ENCODE measurements at places on chromosomes 2 and 18.

DNA sequence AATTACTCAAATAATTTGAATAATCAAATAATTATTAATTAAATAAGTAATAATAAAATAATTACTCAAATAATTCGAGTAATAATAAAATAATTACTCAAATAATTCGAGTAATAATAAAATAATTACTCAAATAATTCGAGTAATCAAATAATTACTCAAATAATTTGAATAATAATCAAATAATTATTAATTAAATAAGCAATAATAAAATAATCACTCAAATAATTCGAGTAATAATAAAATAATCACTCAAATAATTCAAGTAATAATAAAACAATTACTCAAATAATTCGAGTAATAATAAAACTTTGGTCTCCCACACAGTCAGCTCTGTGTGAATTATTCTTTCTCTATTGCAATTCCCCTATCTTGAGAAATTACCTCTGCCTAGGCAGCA lies 30.0 kb upstream of the LINC00305 start:
- no peak for DNase-seq

DNA sequence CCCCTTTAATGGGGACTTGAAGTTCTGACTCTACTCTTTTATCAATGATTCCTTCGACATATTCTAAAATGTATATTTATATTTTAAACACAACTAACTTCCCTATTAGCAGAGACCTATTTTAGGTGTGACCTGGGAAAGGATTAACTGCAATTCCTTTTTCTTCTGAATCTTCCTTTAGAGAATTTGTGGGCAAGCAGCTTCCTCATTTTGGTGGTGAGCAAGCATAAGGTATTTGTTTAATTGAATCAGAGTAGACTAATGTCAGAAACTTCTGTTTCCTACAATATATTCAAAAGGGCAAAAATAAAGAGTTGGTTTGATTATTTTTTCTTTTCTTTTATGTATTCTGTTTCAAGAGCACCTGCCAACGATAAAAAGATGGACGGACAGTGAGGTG lies 237.0 kb downstream of the IKZF2 start:
- DNase-seq, result no peak

GRCh38 chr2:117717072-117717471 lies 97.4 kb upstream of the DDX18 start:
- DNase-seq, result no peak

DNA sequence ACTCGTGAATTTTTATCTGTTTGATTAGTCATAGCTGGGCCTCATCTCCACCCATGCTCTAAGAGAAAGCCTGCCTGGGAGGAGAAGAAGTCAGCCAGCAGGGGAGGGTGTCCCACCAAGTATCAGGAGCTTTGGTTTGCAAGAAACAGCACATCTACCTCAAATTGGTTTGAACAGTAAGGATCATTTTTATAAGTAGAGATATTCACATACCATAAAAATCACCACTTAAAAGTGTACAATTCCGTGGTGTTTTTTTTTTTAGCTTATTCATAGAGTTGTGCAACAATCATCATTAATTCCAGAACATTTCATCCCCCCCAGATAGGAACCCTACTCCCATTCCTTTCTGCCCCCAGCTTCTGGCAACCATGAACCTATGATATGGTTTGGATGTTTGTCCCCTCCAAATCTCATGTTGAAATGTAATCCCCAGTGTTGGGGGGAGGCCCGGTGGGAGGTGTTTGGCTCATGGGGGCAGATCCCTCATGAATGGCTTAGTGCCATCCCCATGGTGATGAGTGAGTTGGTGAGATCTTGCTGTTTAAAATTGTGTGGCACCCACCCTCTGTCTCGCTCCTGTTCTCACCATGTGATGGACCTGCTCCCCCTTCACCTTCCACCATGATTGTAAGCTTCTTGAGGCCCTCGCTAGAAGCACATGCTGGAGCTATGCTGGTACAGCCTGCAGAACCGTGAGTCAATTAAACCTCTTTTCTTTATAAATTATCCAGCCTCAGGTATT lies 36.2 kb upstream of the HS6ST1 start:
- DNase-seq, result peak; percentile 17

DNA sequence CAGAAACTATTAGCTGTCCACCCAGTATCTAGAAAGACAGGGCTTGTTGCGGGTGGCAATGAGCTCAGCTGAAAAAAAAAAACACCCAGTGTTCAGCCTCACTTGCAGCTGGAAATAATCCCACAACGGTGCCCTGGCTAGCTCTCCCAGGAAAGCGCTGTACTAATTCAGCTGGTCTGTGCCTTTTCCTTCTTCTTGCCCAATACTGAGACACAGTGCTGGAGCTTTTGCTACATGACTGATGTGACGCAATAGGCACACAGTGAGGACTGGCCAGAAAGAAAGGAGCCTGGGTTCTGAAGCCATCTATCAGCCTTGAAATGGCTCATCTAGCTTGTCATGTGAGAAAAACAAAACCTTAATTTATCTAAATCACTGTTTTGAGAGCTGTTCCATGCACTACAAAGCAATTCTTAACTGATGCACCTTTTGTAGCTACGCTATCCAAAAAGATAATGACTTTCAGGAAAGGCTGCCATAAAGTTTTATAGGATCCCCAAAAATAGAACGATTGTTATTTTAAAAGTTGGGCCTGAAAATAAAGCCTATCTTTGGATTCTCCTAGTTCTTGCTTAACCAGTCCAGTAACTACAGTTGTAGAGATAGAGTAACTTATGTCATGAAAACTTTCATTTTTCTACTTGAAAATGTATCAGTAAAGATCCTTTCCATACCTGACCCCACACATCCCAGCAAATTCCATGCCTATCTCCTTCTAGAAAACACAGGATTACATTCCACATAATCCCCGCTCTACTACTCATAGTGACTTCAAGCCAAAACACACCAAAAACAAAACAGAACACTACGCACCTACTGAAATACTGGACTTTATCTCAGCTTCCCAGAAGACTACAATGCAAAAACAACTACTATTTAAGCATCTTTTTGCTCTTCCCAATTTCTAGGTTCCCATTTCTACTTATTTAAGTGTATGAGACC lies 15.9 kb downstream of the KIDINS220 start:
- DNase-seq, result peak; percentile 25

GRCh38 chr2:178811045-178811444 lies 3.8 kb upstream of the TTN start:
- DNase-seq, result no peak

GRCh38 chr2:127386764-127387654 lies 766 bp downstream of the MAP3K2 start:
- DNase-seq, result peak; percentile 90

- DNase-seq, result peak; percentile 72
Measured at GRCh38 chr18:73563901-73564472, 583.6 kb downstream of the FBXO15 start.

GRCh38 chr2:39865751-39866150 lies 86.7 kb upstream of the THUMPD2 start:
- no peak for DNase-seq

GRCh38 chr2:158936978-158937377 lies 31.5 kb upstream of the TANC1 start:
- DNase-seq, result peak; percentile 85

- DNase-seq, result no peak
Measured at GRCh38 chr2:193476171-193476800, 1281.6 kb upstream of the TMEFF2 start.

DNA sequence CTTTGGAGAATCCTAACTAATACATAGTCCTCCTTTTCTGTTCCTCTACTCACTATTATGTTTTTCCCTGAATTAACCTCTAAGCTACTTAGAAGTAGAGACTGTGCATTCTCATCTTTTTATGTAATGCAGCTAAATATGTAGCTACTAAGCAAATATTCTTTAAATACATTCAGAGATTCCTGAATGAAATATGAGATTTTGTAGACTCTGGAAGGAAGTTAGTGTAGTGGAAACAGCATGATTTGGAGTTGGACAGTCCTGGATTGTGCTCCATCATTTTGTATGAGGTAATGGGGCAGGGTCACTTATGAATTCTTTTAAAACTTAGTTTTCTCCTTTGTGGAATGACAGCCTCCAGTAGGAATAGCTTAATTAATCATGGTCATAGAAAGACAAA lies 24.7 kb upstream of the NT5C1B start:
- peak; percentile 50 for DNase-seq

DNA sequence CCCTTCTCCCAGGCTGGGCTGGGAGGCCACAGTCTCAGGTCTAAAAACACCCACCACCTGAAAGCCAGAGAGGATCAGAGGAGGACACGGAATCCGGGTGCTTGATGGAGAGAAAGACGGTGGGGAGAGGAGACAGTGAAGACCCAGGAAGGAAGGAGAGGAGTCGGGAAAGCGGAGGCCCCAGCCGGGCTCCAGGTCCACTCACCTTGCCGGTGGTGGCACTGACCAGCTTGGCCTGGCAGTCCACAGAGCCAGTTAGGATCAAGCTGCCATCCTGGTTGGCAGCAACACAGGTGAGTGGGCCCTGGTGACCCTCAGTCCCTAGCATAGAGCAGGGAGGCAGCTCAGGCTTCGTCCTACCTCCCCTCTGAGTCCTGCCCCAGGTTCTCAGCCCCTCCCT lies 4.3 kb downstream of the AAMP start:
- DNase-seq, result no peak

- peak; percentile 15 for DNase-seq
Measured at GRCh38 chr2:190627448-190628412, 21.2 kb upstream of the NAB1 start.

- DNase-seq, result peak; percentile 95
Measured at GRCh38 chr2:180125245-180125962, 118.3 kb upstream of the CWC22 start.

DNA sequence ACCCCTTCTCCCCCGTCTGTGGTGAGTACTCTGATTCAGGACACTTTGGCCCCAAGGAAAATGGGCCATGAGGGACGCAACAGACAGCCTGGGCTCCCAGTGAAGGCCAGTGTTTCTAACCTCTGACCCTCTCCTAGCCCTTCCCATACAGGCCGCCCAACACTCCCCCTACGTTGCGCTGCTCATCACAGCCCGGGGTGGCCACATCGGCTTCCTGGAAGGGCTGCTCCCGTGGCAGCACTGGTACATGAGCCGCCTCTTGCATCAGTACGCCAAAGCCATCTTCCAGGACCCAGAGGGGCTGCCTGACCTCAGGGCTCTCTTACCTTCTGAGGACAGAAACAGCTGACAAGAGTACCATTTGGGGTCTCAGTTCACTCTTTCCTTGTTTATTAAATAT lies 4.0 kb downstream of the PREB start:
- no peak for DNase-seq

GRCh38 chr2:8125741-8126711 lies 555.8 kb upstream of the ID2 start:
- DNase-seq, result no peak

GRCh38 chr18:52190631-52191030 lies 149.4 kb upstream of the DCC start:
- DNase-seq, result no peak

GRCh38 chr2:227570615-227571014 lies 28.1 kb upstream of the SCYGR2 start:
- no peak for DNase-seq

GRCh38 chr18:38923540-38923939 lies 1357.9 kb upstream of the CELF4 start:
- no peak for DNase-seq

- no peak for DNase-seq
Measured at GRCh38 chr2:149652526-149652925, 65.0 kb upstream of the MMADHC start.

DNA sequence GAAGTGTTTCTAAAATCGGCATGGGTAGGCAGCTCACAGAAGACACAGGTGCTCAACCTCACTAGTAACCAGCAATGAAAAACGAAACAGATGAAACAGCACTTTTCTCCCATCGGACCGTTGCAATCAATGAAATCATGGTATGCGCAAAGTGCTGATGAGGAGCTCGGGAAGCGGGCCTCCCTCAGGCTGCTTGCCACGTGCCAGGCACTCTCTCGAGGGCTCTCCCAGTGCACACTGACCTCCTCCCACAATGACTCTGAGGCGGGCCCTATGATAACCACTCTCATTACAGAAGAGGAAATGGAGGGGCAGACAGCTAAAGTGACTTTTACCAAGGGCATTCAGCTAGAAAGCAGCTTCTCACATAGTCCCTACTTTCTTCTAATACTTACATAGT lies 3.8 kb upstream of the ANKRD23 start:
- no peak for DNase-seq

DNA sequence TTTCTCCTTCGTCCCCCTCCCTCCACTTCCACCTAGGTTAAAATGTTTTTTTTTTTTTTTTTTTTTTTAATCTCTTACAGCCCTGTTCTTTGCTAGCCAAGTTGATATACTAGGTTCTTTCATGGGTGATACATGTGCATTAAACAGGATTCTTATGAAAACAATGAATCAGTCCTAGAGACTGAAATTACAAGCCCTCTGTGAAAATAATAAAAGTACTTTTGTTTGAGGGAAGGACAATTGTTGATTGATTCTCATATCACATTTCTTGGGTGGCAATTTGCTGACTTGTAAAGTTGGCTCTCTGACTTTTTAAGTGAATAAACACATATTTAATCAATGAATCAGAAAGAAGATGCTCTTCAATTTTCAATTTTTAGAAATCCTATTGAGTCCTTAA lies 639.9 kb downstream of the LRP1B start:
- DNase-seq, result peak; percentile 12

DNA sequence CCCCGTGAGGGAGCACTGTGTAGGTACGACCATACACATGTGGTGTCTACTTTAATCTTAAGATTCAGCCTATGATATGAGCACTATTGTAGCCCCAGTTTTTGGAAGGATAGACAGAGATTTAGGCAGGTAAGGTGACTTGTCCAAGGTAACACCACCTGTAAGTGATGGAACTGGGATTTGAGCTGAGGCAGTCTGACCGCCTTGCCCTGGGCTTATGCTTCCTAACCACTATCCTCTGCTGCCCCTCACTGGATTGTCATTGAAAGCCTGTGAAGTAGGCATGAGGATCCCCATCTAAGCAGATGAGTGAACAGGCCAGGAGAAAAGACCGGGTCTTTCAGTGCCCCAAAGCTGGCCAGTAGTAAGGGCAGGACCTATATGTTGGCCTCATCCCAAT lies 343.8 kb downstream of the CYRIA start:
- DNase-seq, result no peak

Data from astrocyte of the spinal cord (primary cell).